Osteocyte (in vitro differentiated cells): ENCODE measurements at places on chromosomes 13 and 19. TPM values are rescaled to one million over a fixed set of nuclear protein-coding genes. Genes with fewer than 3 reads are reported as not detected.

Gene PALM3
- 0.30 and 0.63 TPM in 2 replicates for total RNA-seq

Gene PPP1R12C
- total RNA-seq = 123 and 135 TPM in 2 replicates

DNA sequence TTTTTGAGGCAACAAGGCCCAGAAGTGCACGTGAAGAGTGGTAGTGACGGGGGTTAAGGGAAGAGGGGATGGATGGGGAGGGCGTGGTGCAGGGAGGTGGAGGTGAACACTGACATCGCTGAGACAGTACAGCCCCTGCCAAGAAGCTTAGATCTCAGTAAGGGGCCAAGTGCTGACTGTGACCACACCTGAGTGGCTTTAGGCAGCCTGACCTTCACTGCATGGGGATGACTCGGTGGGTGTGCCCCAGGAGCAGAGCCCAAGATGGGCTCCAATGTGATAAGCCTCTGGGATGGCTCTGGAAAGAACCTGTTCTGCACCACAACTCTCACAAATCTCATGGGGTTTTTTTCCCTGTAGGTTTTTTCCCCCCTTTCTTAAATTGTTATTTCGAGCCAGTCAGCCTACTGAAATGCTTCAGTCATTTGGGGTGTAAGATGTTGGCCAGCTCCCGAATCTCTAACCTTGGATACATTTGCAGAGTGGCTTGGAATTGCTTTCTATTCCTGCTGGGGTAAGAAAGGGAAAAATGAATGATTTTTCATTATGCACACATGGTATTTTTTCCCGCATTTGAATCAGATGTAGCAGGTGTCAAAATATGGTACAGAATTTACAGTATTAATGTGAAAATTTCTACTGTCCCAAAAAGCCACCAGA, 165.0 kb downstream of the TM9SF2 start:
- H3K4me3 ChIP-seq = no peak overlapping the region
- H3K4me1 ChIP-seq = peaks cover 2% of the 10 kb centered on the region
- no peaks in the 10 kb centered on the region for H3K36me3 ChIP-seq

DNA sequence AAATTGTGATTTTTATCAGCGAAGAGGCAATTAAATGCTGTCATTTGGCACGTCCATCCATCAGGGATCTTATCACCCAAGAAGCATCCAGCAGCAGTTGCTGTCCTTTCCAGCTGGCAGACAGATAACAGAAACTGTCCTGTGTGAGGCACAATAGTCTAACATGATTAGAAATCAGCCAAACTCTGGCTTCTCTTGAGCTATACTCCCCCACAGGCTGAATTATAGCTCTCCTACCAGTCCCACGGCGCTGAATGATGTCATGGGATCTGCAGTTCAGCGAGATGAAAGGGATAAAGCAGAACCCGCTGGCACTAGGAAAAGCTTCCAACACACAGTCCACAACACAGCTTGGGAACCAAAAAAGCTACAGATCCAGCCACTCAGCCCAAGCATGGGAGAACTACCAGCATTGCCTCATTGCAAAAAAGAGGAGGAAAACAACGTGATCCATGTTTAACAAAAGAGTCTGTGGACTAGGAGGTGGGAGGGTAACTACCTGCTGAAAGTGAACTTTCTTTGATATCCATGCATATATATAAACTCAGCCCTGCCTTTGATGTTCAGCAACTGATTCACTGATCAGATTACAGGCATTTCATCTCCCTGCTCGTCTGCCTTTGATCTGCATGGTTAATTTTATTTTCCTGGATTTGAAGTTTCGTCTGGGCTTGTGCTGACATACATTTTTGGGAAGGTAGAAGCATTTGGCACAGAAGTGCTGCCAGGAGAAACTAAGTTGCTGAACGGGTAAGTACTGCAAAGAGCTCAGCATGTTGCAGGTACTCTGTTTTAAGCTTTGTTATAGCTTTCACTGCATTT, at the start of gene TNFRSF19:
TSS of gene TNFRSF19 (plus strand) at position 314 of the 822 bp plus-strand sequence. CDS start 19,772 bp downstream, outside the sequence.
- DNase-seq = no peak
- H3K4me3 ChIP-seq = no peak within 1 kb of the TSS
- no peaks in the 10 kb centered on the region for H3K36me3 ChIP-seq
- H3K27me3 ChIP-seq = peaks cover 42% of the 10 kb centered on the region
- peaks cover 10% of the 10 kb centered on the region for H3K4me1 ChIP-seq
